ENCODE measurements at places on chromosomes 1 and 21. TPM values are rescaled to one million over a fixed set of nuclear protein-coding genes. Genes with fewer than 3 reads are reported as not detected.

The AGRN gene
- 81.8 TPM for total RNA-seq

The CCT3 gene
- total RNA-seq = 251 TPM

The CR1L gene
- not detected for total RNA-seq

The DAB1 gene
- total RNA-seq = 37.6 TPM

The ARHGAP29 gene
- 22.3 TPM for total RNA-seq

The MAP1LC3C gene
- total RNA-seq = 0.27 TPM

The ENAH gene
- 115 TPM for total RNA-seq

The NTMT2 gene
- total RNA-seq = not detected

DNA sequence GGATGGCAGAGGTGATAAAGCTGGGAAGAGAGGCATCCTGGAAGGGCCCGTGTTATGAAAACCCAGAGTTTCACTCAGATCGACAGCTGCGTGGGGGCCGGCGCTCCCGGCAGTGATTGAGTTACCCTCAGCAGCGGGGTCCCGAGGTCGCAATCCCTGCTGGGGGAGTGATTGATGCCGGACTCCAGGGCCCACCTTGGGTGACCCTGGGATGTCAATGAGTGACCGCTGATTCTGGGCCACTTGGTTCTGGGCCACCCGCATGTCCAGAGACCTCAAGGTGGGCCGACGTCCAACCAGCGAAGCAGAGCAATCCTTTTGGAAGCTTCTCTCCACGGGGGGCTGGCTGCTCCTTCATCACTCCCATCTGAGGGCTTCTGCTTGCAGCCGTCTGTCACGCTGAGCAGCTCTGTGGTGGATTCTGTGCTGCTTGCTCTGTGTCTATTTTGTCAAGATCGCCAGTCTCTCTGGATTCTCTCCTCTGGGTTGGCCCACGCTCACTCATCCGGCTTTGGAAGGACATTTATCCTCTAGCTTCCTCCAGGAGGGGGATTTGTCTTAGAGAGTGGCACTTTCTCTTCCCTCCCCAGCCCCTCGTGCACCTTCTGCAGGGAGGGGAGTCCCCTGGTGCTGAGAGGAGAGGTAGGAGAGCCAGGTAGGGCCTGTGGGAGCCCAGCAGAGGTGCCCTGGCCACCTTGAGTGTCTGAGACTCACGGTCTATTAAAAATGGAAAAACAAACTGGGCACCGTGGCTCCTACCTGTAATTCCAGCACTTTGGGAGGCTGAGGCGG lies 110.9 kb upstream of the C1orf174 start:
- no peak overlapping the region for H3K27ac ChIP-seq
- H3K36me3 ChIP-seq = no peaks in the 10 kb centered on the region
- H3K4me1 ChIP-seq = no peaks in the 10 kb centered on the region
- DNase-seq = no peak
- H3K27me3 ChIP-seq = no peaks in the 10 kb centered on the region

DNA sequence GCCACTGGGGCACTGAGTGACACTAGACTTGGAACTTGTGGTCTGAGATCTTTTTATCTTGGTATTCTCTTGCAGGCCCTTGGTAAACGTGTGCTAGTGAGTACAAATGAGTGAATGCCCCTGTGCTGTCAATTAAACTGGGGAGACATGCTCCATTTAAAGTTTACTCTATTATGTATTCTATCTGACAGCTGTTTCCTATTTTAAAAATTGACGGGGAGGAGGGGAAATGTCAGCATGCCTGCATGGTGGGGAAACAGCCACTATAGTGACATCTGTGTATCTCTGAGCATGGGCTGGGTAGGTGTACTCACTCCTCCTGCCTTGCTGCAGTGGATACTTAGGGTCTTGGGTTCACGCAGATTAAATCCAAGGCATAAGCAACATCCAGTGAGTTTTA lies 59.0 kb upstream of the IKBKE start:
- no peak overlapping the region for H3K27ac ChIP-seq
- no peaks in the 10 kb centered on the region for H3K27me3 ChIP-seq
- no peak for DNase-seq
- no peaks in the 10 kb centered on the region for H3K4me1 ChIP-seq
- H3K4me3 ChIP-seq = no peak overlapping the region
- H3K36me3 ChIP-seq = no peaks in the 10 kb centered on the region

- DNase-seq = no peak
- H3K36me3 ChIP-seq = no peaks in the 10 kb centered on the region
- no peaks in the 10 kb centered on the region for H3K27me3 ChIP-seq
These were observed 44.6 kb upstream of the DNASE2B start for GRCh38 chr1:84353695-84354094.

- DNase-seq = no peak
- no peak overlapping the region for H3K27ac ChIP-seq
- H3K4me1 ChIP-seq = peaks cover 2% of the 10 kb centered on the region
- H3K36me3 ChIP-seq = no peaks in the 10 kb centered on the region
- H3K27me3 ChIP-seq = no peaks in the 10 kb centered on the region
These were observed 34.8 kb downstream of the LIN9 start for GRCh38 chr1:226274138-226274537.

DNA sequence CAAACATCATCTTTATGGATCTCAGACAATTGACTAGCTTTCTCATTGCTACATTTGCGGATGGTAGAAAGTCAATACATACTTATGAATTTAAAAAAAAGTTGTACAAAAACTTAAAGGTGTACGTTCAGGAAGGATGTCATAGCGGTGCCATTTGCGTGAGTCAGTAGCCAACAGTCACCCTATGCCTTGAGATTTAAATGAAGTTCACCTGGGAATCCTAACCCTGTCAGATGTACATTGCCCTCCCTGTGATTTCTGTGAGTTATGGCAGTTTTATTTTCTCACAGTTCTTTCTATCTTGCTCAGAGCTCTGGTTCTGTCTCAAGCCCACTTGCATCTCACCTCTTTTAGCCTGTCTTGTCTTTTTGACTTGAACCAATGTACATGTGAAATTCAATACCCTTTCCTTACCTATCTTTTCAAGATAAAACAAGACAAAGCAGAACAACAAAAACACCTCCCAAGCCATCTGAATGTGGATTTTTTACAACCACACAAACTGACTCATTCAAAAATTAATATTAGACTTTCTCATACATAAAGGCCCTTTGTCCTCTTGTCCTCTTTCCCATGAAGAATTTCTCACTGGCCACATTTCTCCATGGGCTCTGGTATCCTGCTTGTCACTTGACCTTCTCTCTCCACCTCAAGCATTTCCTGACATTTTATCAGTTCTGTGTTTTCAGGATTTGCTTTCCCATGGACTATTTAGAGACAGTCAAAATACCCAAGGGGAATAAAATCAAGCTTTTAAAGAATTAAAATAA lies 25.3 kb upstream of the ZNF697 start:
- DNase-seq = no peak
- peaks cover 8% of the 10 kb centered on the region for H3K4me1 ChIP-seq
- no peaks in the 10 kb centered on the region for H3K36me3 ChIP-seq
- H3K27me3 ChIP-seq = no peaks in the 10 kb centered on the region

DNA sequence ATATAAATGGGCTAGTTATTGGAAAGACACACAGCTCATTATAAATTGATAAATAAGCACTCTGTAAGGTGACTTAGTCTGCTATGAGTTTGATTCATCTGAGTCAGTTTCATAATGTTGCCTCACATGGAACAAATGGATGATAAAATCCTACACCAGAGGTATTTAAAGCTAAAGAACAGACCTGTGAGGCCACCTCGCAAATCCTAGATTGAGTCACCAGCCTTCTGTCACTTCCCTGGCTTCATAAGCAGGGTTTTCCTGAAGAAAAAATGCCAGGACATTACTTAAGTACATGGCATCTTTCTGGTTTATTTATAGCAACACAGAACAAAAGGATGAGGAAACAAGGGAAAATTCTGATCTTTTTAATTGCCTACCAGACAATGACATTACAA lies 18.4 kb downstream of the CD2 start:
- H3K4me1 ChIP-seq = no peaks in the 10 kb centered on the region
- H3K27me3 ChIP-seq = no peaks in the 10 kb centered on the region
- no peak overlapping the region for H3K4me3 ChIP-seq
- no peak for DNase-seq

GRCh38 chr21:16309250-16309971 lies 579.6 kb downstream of the USP25 start:
- no peaks in the 10 kb centered on the region for H3K4me1 ChIP-seq
- H3K36me3 ChIP-seq = no peaks in the 10 kb centered on the region
- no peak overlapping the region for H3K27ac ChIP-seq
- H3K4me3 ChIP-seq = no peak overlapping the region
- no peaks in the 10 kb centered on the region for H3K27me3 ChIP-seq

- no peaks in the 10 kb centered on the region for H3K27me3 ChIP-seq
- H3K27ac ChIP-seq = peak overlapping the region; percentile 9
- peaks cover 12% of the 10 kb centered on the region for H3K4me1 ChIP-seq
- no peaks in the 10 kb centered on the region for H3K36me3 ChIP-seq
- no peak for DNase-seq
These were observed 8.8 kb downstream of the ADCY10 start for GRCh38 chr1:167905182-167905581.

DNA sequence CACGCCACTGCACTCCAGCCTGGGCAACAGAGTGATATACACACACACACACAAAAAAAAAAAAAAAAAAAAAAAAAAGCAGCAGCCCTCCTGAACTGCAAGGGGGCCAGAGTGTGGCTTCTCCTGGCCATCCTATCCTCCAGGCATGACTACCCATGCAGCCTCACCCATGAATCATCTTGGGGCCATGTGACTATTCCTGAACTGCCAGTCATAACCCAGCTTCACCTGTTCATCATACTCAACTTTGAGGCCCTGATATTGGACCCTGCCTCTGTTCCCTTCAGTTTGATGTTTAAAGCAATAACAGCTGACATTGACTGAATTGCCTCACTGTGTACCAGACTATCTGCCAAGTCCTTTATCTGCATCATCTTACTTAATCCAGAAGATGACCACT lies 2.8 kb upstream of the HPCAL4 start:
- no peak overlapping the region for H3K4me3 ChIP-seq
- H3K27ac ChIP-seq = no peak overlapping the region
- H3K36me3 ChIP-seq = no peaks in the 10 kb centered on the region
- DNase-seq = no peak

DNA sequence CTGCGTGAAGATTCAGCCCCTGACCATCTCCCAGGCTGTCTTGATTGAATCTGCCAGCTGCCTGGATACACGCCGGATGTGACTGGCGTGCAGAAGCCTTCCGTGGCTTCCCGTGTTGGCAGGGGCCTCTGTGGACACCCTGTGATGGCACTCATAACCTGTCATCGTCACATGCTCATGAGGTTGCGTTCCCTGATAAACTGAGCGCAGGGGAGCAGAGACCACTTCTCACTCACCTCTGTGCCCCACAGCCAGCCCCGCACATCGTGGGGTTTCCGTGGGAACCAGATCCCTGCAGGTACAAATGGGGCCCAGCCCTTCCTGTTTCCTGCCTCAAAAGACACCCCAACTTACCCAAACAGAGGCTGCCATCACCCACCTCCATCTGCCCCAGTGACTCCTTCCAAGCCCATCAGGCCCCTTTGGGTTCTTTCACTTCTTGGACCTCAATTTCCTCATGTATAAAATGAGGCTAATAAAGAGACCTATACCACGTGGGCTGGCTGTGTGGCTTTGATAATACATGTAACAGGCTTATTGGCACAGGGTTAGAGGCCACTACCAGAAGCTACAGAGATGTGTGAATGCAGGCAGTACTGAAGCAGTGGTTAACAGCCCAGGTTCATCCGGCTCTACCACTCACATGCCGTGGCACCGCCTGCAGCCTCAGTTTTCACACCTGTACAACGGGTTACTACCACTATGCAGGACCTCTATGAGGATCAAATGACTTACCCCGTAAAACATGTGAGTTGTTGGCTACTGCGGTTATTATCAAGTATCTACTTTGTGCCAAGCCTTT lies 23.6 kb downstream of the HTR6 start:
- H3K27me3 ChIP-seq = no peaks in the 10 kb centered on the region
- no peak overlapping the region for H3K4me3 ChIP-seq
- H3K4me1 ChIP-seq = no peaks in the 10 kb centered on the region
- DNase-seq = no peak
- H3K36me3 ChIP-seq = no peaks in the 10 kb centered on the region

- H3K27ac ChIP-seq = no peak overlapping the region
- no peak overlapping the region for H3K4me3 ChIP-seq
- H3K27me3 ChIP-seq = no peaks in the 10 kb centered on the region
- DNase-seq = no peak
- H3K36me3 ChIP-seq = no peaks in the 10 kb centered on the region
These were observed 194.0 kb upstream of the PLXNA2 start for GRCh38 chr1:208438112-208438699.

DNA sequence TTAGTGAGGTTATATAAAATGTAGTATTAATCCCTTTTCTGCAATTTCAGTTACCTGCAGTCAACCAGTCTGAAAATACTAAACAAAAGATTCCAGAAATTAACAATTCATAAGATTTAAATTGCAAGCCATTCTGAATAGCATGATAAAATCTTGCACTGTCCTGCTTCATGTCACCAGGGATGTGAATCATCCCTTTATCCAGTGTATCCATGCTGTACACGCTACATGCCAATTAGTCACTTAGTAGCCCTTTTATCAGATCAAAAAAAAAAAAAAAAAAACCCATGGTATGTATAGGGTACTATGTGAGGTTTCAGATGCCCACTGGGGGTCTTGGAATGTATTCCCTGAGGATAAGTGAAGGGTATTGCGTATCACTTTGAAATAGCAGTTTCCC lies 191.3 kb upstream of the HP1BP3 start:
- no peak overlapping the region for H3K4me3 ChIP-seq
- H3K4me1 ChIP-seq = no peaks in the 10 kb centered on the region
- no peaks in the 10 kb centered on the region for H3K36me3 ChIP-seq
- no peak overlapping the region for H3K27ac ChIP-seq
- no peak for DNase-seq

Data from hepatocyte (in vitro differentiated cells).